ENCODE measurements at places on chromosomes 6 and 20.

- DNase-seq = no peak
Observed at GRCh38 chr6:40479706-40480105, 107.5 kb downstream of the LRFN2 start.

DNA sequence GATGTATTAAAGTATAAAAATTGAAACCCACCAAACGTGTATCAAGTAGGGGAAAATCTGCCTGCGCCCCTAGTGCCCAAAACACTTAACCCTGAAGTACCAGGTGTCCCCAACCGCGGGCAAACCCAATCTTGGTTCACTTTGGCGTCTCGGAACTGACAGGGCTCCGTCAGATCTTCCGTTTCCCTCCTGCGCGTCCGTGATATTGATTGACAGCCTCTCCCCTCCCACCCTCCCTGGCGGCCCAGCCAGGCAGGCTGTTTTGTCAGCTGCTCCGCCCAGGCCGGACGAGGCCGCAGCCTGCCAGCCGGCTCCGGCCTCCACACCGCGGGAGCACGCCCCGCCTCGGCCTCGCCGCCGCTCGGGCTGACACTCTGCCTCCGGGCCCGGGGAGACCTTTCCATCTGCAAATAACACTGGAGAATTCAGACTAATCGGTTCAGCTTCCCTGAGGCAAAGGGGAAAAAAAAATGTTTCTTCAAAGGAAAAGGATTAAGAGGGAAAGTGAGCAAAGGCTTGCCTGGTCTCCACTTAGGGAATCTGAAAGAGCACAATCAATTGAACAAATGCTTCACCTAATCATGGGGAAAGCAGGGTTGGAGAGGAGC, 234.9 kb upstream of the MCHR2 start:
- DNase-seq = peak; percentile 88

GRCh38 chr6:163373240-163373639, 41.3 kb upstream of the QKI start:
- DNase-seq = no peak

DNA sequence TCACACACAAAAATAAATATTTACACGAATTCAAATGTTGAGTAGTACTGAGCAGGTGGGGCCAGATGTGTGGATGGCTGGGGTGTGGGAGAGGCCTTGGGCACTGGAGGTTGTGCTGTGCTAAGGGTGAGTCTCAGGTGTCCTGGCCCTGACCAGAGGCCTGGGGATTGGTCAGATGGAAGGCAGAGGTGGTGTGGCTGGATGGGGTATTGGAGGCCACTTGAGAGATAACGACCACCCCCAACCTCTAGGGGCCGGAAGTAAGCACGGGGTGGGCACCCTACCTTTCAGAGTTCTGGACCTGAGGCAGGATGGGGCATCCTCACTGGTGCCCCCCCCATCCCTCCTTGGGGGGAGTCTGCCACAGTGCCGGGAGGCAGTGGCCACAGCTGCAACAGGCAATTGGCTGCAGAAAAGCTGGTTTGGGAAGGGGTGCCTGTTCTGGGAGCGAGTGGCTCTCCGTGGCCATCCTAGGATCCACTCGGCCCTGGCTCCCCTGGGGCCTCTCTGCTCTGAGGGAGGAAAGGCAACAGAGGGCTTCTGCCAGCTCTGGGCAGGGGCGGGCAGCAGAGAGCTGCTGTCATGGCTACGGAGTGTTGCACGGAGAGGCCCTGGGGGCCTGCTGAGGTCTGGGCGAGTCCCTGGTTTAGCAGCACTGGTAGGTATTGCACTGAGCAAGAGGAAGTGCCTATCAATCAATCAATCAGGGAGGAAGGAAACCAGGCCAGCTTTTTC, 87.6 kb downstream of the ASXL1 start:
- peak; percentile 28 for DNase-seq

DNA sequence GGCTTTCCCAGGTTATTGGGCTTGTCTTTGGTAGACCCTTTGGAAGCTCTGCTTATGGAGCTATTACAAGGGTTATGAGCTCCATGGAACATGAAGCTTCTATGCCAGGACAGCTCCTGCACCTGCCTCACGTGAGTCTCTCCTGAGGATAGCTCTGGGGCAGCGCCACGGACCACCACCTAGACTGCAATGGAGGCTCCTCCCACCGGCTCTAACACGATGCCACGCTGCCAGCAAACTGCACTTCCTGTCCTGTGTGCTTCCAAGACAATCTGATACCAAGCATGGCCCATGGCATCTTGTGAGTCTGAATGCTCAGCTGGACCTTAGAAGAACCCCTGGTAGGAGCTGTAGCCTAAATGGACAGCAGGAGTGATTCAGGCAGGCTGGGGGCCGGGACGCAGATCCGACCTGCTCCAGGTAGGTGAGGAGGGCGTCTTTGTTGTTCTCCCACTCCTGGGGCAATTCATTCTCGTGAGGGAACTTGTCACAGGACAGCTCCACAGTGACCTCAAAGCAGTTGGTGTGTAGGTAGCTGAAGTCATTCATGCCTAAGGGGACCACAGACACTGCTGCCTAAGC, 5.5 kb downstream of the CPXM1 start:
- no peak for DNase-seq

DNA sequence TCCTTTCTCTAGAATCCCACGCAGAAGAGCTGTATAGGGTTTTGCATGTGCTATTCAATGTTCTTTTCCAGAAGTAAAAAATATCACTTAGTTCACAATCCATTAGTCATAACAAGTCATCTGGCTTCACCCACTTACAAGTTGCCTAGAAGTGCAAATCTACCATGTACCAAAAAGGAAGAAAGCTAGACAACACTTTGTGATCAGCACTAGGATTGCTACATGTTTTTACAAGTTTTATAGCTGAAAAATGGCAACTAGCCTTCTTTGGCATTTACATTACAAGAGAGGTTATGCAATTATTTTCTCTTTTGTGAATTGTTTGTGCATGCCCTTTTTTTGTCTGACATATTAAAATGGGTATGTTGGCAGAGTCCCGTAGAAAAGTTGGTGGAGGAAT, 85.6 kb upstream of the PTPRK start:
- DNase-seq = no peak

DNA sequence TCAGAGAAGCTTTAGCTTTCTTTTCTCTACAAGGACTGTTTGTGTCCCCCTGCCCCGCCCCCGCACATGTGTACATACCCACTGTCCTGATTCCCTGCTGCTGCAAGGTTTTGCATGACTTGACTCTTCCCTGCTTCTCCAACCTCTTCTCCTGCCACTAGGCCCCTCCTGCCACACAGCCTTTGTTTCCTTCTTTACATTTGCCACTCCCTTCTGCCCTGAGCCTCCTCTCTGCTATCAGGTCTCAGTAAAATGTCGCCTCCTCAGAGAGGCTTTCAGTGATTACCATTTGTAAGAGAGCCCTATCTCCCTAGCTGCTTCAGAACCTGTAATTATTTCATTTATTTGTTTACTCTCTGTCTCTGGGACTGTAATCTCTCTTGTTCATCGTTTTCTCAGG, 56.4 kb upstream of the VSTM2L start:
- no peak for DNase-seq

GRCh38 chr20:57190536-57191264, 75.7 kb downstream of the BMP7 start:
- no peak for DNase-seq

DNA sequence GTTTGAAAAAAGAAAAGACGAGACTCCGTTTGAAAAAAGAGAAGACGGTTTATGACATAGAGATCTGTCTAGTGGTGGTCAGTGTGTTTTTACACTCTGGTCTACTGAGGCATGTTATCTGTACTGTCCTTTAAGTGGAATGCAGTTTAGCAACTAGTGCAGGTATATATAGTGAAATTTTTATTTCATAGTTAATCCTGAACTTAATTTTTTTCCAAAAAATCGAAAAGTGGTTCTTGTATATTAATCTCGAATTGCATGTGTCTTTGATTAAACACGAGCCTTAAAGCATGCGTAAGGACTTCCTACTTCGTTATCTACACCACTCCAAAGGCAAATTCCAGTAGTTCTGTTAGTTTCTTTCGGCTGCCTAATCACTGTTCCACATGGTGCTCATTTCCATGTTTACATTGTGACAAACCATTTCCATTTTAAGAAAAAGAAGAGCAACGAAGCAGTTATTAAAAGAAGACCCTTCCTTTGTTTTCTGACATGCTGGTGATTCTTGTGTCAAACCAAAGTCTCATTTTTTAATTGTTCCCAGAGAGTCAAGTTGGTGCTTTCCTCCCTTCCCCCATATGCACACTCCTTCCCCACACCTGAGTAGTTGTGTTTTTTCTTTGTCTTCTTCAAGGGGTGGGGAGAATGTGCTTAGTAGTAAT, 2.3 kb downstream of the SNX9 start:
- DNase-seq = no peak

DNA sequence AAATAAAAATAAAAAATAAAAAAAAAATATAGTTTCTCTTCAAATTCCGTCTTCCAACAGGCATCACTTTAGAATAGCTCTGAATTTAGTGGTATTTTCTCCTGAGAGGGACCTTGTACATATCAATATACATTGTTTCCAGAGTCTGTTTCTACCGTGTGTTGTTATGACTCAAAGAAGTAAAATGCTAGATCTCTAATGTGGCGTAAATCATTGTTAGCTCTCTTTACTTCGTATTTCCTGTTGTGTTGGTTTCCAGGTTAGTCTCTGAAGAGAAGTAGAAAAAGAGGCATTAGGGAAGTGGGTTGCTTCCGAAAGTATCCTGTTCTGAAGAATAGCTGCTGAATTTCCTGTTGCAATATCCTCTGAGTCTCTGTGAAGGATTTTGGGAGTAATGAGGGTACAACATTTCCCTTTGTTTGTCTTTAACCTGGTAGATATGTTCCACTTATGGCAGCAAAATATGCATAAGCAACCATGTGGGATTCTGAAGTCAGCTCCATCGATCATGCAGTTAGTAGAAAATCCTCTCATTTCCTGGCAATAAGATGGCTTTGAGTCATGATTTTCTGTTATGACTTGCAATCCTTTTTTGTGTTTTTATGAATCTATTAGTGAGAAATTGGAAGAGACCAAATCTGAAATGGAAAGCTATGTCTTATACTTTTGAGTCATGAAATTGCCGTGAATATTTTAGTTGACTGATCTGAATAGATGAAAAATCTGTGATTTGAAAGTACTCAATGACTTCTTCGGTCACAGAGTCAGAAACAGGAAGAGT, 42.0 kb upstream of the MCHR2 start:
- DNase-seq = no peak

Data from GM10248 (cell line).